MCF 10A (cell line): ENCODE measurements at places on chromosomes 4 and X.

DNA sequence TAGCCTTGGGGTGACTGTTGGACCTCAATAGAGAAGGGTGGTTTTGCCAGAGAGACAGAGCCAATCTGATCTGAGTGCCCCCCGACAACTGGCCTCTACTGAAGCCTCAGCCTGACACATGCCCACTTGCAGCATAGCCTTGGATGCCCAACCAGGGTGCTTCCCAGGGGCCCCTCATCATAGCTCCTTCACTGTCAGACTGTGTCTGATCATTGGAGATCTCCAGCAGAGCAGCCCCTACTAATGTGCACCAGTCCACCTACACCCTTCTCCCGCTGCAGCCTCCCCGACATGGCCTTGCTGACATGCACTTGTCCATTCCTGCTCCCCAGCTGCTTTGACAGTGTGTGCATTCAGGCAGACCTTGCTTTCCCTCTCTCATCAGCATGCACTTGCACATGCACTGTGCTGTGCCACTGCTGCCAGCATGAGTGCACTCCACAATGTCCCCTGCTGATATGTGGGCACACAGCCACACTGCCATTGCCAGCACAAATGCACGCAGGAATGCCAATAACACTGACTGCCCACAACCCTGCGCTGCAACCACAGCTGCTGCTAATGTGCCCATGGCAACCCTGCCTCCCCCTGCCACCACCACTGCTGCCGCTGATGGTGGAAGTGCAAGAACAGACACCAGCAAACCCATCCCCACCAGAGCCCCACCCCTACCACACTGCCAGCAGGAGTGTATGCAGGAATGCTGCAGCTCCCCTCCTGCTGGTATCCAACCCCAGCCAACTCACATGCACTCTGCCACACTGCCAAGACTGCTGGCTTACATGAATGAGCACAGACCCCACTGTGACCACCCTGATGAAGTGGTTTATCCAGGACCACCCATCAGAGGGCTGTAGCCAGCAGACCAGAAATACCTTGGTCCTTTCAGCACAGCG lies 68.1 kb upstream of the ZMAT1 start:
- no peak for DNase-seq

DNA sequence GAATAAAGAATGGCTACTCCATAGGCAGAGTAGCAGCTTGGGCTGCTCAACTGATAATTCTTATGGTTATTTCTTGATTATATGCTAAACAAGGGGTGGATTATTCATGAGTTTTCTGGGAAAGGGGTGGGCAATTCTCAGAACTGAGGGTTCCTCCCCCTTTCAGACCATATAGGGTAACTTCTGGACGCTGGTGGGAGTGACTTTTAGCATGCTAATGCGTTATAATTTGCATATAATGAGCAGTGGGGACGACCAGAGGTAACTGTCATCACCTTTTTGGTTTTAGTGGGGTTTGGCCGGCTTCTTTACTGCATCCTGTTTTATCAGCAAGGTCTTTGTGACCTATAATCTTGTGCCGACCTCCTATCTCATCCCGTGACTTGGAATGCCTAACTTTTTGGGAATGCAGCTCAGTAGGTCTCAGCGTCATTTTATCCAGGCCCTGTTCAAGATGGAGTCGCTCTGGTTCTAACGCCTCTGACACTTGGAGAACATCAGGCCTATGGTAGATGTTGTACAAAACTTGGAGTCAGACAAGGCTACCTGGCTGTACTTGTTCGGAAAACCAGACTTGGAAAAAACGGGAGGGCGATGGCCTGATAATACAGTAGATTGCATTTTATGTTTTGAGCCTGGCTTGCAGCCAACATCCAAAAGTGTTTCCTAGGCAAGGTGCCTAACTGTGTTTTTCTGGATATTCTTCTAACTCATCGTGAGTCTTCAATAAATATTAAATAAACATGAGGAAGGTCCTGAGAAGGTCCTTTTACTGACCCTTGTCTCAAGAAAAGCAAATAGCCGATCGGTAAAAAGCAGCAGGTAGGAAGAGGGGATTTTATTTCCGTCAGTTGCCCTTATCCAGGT lies 1.8 kb upstream of the TMEM164 start:
- DNase-seq, result no peak

GRCh38 chrX:150761176-150761818 lies 68.1 kb downstream of the MTMR1 start:
- DNase-seq, result no peak

- DNase-seq, result no peak
Measured at GRCh38 chr4:57220172-57220571, 110.0 kb upstream of the IGFBP7 start.

- DNase-seq, result no peak
Measured at GRCh38 chrX:41796046-41796445, 72.1 kb downstream of the GPR82 start.
